AG08396 (cell line): ENCODE measurements at places on chromosomes 4 and X.

GRCh38 chrX:47098338-47099094, 20.3 kb downstream of the RGN start:
- no peak for DNase-seq

DNA sequence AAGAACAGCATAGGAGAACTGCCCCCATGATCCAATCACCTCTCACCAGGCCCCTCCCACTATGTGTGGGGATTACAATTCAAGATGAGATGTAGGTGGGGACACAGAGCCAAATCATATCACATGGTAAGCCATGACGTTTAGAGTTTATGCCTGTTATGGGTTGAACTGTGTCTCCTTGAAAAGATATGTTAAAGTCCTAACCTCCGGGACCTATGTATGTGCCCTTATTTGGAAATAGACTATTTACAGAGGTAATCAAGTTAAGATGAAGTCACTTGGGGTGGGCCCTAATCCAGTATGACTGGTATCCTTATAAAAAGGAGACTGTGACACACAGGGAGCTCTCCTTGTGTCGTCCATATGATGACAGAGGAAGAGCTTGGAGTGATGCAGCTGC, 25.2 kb upstream of the SLC2A9 start:
- DNase-seq = no peak

GRCh38 chr4:173990126-173990868, 293.2 kb downstream of the FBXO8 start:
- DNase-seq = peak; percentile 13

DNA sequence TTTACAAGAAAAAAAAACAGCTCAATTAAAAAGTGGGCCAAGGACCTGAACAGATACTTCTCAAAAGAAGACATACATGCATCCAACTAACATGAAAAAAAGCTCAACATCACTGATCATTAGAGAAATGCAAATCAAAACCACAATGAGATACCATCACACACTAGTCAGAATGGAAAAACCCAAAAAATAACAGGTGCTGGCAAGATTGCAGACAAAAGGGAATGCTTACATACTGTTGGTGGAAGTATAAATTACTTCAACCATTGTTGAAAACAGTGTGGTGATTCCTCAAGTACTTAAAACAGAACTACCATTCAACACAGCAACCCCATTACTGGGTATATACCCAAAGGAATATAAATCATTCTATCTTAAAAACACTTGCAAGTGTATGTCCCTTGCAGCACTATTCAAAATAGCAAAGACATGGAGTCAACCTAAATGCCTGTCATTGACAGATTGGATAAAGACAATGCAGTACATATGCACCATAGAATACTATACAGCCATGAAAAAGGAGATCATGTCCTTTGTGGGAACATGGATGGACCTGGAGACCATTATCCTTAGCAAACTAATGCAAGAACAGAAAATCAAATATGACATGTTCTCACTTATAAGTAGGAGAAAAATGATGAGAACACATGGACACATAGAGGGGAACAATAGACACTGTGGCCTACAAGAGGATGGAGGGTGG, 97.6 kb downstream of the RAB28 start:
- DNase-seq = no peak

DNA sequence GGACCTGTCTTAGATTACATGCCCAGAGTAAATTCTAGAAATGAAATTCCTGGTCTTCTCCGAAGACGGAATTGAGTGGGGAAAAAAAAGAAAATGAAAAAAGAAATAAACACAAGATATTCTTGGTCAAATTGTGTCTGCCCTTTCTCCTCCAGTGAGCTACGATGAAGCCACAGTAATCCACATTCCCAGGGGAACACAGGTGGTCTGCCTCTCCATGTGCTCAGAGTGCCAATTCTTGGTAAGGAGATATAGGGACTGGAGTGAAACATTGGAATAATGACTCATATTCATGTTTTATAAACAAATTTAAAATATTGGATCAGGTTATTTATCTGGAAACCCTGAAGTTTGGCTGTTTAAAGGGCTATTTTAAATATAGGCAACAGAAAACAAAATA, 54.2 kb upstream of the MGST2 start:
- no peak for DNase-seq

- DNase-seq = no peak
These were observed 35.0 kb upstream of the CLCN4 start for GRCh38 chrX:10121787-10122186.

GRCh38 chr4:119118397-119118796, 17.2 kb upstream of the MYOZ2 start:
- no peak for DNase-seq

DNA sequence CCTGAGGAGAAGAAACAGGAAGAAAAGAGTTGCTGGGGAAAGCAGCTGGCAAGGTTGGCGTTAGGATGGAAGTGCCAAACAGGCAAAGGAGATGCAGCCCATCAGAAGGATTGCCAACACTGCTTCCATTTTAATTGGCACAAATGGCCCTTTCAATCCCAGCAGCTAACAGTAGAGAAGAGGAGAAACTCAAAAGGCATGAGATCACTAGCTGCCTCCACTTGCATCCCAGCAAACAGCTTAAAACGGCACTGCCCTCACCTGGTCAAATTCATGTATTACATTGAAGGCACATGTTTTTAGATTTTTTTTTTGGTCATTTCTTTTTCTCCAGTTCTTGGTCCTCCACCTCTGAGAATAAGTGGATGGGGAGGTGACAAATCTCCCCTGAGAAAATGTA, 14.9 kb upstream of the LOC101059915 start:
- peak; percentile 68 for DNase-seq

- no peak for DNase-seq
These were observed 36.6 kb downstream of the MAGEE2 start for GRCh38 chrX:75748431-75748830.

DNA sequence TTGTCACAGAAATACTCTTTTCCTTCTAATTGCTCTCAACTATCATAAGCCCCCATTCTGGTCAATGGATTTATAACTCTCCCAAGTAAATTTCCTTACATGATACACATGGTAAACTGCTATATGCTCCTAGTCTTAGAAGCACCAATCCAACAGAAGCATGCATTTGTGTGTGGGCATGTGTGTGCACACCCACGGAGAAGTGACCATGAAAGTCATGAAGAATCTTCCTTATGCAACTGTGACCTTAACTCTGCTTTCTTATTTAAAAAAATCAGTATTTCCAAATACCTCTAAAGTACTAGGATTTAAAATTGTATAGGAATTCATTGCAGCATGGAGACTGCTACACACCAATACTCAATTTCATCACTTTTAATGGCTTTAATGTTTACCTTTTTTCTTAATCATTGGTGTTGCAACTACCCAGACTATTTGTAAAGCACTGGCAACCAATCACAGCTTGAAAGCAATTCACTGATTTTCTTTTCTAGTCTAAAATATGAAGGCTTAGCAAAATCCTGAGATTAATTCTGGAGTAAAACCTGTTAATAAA, 47.6 kb downstream of the MAML3 start:
- no peak for DNase-seq

DNA sequence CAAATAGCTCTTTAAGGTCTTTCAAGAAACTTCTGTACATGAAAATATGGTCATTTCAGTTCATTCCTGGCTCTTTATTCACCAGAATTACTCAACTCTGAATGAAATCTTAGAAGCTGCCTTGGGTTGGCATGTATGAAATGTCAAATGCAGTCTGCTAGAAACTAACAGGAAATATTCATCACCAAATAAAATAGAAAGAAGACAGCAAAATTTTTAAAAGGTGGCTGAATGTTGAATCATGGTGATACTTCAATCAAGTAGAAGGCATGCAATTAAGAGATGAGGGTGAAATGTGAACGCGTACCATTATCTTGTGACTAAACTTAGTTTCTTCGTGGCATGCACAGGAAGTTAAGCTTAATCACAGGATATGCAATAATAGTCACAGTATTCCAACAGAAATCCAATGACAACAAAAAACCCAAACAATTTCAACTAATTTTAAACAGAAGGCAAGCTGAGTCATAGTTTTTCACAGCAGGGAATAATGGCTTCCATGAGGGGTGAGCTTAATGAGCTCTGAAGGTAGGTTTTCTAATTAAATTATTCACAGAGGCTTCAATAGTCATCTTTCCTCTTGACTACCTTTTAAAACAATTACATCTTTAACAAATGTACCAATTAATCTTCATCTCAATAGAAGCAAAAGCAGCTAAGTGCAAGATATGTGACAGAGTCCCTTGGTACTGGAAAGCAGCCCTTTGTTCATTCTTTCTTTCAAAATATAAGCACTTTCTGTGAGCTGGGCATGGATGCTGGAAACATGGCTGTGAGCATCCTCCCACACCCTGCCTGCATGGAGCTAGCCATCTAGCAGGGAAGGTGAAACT, 44.5 kb downstream of the SCFD2 start:
- peak; percentile 59 for DNase-seq

DNA sequence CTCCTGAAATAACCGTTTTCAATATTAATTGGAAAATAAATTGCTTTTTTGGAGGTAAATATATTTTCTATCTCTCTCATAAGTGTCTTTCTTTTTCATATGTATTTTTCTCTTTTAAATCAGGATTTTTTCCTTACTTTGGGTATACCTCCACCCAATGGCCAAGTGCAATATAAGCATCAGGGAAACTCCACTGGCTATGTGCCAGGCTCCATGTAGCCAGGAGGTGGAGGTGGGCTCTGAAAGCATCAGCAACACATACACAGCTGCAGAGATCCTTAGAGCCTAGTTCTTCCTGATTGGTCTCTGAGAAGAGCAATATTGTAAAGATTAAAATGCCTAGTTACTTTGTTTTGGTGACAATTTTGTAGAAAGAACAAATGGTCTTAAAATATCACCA, 3.4 kb downstream of the GABRA2 start:
- no peak for DNase-seq

GRCh38 chr4:74431113-74431826, 13.7 kb upstream of the AREG start:
- DNase-seq = no peak

- DNase-seq = no peak
These were observed 318.0 kb upstream of the HS3ST1 start for GRCh38 chr4:11746734-11747133.

- DNase-seq = no peak
These were observed 133.8 kb upstream of the ANKRD50 start for GRCh38 chr4:124846306-124846705.

DNA sequence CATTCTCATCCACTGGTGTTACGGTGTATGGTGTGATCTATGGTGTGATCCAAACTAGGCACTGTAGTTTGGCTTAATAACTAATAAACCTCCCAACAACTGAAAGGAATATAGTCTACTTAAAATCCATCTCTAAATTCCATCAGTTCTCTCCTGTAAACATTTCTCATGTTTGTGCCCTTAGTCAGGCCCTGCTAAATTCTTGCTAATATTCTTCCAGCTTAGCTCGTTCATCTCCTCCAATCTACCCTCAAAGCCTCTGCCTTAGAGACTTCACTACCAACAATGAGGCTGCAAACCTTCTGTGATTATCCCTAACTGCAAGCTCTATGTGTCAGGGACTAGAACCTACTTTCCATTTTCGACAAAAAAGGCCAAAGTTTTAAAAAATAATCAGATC, 28.1 kb downstream of the ZAR1 start:
- DNase-seq = peak; percentile 23

- DNase-seq = no peak
These were observed 132.4 kb downstream of the MAGEC1 start for GRCh38 chrX:142036116-142036515.

- DNase-seq = no peak
These were observed 85.3 kb upstream of the STX18 start for GRCh38 chr4:4627111-4627510.

DNA sequence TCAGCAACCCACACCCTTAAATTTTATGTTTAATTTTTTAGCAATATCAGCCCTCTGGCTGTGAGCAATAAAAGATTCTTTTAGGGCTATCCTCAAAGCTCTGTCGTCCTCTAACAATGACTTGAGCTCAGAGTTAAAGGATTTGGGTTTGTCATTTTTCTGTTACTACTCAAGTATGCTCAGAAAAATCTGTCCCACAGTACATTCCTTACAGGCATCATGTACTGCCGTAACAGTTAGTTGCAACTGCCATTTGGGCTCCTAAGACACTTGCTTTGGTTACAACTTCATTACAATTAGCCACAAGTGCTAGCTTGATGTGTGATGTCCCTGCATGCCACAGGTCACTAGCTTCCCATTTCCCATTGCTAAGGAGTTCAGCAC, 33.2 kb downstream of the COQ2 start:
- DNase-seq = no peak

DNA sequence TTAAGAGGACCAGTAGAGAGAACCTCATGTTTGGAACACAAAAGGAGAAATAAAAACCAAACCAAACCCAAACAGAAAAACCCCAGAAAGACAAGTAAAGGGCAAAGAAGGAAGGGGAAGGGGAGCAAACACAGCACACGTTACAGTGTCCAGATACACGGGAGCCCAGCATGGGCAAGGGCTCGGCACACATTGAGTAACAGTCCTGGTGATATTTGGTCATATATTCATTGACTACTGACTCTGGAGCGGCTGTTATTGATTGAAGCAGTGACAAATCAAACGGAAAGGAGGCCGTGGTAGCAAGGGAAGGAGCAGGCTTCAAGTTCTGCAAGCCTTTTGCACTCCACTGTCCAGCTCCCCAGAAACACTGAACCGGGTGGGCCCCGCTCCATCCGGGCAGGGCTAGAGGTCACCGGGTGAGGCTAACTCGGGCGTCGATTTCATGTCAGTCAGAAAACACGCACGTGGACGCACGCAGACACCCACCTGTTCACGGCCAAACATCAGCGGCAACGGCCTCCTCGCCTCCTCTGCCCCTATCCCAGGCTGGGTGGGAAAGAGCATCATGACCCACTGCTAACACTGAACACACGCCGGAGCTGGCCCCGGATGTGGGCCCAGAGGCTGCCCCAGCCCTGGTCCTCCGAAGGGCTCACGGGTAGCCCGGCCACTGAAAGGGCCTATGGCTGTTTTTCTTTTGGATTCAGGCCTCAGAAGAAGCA, 3.7 kb upstream of the IRAK1 start:
- DNase-seq = no peak

- no peak for DNase-seq
These were observed 53.1 kb downstream of the FAM114A1 start for GRCh38 chr4:38920677-38921076.
